ENCODE measurements at places on chromosomes 12 and 14.

DNA sequence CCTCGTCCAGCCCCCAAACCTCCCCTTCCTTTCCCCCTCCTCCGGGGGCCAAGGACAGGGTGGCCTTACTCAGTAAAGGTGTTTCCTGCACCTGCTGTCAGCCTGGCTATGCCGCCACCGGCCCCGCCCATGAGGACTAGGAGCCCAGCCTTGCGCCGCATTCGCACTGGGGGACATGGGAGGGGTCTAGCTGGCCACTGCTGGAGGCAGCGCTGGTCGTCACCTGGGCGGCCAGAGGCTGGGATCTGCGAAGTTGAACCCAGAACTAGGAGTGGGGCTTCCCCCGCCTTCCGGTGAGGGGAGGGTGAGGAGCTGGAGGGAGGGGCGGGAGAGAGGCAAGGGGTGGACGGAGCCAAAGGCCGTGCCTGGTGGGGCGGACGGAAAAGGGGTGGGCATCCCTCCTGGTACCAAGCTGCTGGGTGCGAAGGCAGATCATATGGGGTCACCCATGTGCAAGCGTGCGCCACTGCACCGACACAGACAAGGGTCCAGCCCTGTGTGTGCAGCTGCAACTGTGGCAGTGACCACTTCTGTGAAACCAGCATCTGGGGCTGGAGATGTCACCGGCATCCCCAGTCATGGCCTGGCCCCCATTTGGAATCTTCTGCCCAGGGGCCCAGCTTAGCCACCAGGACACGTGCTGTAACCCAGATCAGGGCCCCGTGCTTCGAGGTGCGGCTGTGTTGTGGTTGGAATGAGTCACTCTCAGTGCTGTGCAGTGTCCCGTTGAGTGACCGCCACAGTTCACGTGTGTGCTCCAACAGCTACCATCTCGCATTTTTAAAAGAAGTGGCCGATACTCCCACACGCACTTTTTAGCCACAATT, 8.5 kb downstream of the AMN start:
- DNase-seq: no peak

DNA sequence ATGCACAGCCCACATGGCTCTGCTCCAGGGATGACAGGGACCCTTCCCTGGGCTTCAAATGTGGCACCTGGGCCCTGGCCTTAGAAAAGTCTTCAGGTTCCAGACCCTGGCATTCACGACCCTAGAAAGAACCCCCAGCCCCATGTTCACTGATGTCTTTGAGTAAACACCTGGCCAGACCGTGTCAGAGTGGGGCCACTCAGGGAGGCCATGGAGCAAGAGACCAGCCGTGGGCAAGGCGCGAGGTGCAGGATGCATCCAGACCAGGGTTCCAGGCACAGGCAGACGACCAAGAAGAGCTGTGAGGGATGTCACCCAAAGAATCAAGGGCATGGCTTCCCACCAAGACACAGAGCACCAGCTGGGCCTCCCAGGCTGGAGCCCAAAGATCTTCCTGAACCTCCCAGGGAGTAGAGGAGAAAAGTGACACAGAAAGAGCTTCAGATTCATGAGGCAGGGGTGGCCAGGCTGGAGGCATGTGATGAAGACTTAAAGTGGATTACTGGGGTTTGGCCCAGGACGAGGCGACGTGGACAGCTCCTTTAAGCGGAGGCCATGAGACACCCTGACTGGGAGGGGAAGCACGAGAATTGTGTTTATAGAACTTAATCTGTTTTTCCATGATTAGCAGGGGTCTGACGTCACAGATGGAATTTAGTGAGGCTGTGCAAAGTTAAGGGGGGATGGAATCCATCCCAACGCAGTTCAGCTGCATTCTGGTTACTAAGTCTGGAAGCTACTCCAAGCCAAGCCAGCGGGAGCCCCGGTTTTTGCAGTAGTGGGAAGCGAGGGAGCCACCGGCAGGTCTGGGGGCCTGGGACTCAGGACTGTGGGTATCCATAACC, 61.6 kb downstream of the ARL6IP4 start:
- no peak for DNase-seq

GRCh38 chr14:75119056-75119455, 7.8 kb downstream of the NEK9 start:
- DNase-seq: no peak

DNA sequence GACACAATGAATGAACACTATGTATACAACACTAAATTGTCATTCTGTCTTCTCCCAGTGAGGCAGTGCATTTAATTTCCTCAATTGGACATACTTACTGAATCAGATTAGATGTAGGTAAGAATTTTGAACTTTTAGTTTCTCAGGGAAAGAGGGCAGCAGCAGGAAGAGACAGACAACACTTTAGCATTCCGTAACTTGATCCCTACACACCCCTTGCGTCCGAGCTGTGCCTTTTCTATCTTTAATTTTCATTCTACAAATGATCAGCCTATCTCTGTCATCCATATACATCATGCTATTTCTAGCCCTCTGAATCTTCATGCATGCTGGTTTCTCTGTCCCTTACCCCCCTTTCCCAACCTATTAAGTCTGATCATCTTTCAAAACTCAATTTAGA, 358.0 kb upstream of the RPL10L start:
- DNase-seq: no peak

GRCh38 chr12:17810399-17810798, 279.6 kb downstream of the RERGL start:
- no peak for DNase-seq

DNA sequence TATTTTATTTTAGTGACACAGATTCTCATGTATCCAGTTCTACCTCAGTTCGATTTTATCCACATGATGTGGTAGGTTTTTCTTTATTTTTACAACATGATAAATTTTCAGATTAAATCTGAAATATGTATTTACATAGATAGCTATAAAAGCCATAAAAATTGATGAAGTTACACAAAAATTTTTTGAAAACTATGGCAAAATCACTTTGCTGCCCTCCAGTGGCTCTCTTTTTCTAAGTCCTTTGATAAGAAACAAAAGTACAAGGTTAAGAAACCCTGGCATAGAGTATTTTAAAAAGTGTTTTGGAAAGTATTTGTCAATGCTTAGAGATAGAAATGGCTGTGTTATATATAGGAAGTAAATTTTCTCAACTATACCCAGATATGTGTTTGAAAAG, 104.2 kb downstream of the PCNX1 start:
- no peak for DNase-seq

- no peak for DNase-seq
Measured at GRCh38 chr14:43147485-43147884, 1359.6 kb downstream of the FSCB start.

DNA sequence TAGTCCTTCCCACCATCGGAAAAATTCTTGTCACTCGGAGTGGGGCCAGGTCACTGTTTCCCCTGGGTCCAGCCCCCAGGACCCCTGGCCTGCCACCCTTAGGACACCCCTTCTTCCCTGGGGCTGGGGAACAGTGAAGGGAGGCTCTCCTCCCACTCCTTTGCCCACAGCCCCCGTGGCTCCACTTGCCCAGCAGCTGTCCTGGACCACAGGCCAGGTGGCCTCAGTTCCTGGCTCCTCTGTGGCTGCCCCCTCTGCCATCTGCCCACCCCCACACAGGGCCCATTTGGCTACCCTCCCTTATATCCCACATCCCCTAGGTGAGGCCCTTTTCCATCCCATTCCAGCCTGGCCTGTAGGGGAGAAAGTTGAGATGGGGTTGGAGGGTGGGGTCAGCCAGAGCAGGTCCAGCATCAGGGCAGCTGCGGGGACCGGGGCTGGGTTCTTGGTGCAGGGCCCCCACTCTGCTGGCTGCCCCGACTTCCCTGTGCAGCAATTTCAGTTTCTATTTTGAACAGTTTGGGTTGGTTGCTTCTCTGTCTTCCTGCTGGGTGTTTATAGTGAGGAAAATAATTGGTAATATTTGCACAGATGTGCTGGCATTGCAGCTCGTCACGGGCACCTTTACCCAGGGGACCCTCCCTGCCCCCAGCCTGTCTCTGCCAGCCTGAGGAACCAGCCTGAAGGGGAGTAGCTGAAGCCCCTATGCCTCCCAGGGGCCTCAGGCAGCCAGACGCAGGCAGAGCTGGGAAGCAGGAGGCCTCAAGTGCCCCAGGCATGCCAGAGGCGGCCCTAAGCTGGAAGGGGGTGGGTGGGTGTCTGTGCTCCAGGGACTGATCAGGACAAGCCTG, 23.4 kb downstream of the SYNDIG1L start:
- no peak for DNase-seq

GRCh38 chr14:77306851-77307496, 13.7 kb downstream of the POMT2 start:
- no peak for DNase-seq

DNA sequence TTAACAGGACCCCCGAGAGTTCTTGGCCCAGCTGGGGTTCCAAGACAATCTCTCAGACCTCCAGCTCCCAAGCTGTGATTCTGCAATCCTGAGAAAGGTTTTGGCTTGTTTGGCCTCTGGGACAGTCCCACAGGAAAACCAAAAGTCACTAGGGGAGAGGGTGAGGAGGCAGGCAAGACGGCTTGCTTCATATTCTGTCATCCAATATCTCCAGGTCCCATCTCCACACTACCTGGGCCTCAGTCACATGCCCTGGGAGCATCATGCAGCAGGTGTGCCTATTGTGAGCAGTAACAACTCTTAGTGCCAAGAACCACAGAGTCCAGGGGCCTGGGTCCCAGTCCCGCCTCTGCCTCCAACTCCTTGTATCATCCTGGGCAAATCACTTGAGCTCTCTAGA, 1.7 kb downstream of the KRT79 start:
- DNase-seq: no peak

GRCh38 chr14:68557648-68558047, 235.2 kb downstream of the ZFP36L1 start:
- DNase-seq: no peak

DNA sequence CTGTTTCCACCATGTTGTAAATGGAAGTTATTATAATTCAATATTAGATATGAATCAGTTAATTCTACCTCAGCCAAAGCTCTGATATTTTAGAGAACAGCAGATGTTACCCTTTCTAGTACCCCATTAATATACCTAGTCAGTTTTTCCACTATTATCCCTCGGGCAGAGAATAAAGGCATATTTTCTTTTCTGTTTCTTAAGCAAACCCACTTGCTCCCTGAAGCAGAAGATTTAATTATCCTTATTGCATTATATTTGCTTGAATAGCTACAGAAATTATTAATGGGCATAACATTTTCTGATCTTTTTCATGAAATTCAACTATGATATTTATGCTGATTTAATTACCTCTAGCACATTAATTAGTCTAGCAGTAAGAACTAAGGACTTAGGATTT, 832.9 kb upstream of the FBXO33 start:
- no peak for DNase-seq

GRCh38 chr12:65741656-65742017, 82.6 kb upstream of the HMGA2 start:
- no peak for DNase-seq

DNA sequence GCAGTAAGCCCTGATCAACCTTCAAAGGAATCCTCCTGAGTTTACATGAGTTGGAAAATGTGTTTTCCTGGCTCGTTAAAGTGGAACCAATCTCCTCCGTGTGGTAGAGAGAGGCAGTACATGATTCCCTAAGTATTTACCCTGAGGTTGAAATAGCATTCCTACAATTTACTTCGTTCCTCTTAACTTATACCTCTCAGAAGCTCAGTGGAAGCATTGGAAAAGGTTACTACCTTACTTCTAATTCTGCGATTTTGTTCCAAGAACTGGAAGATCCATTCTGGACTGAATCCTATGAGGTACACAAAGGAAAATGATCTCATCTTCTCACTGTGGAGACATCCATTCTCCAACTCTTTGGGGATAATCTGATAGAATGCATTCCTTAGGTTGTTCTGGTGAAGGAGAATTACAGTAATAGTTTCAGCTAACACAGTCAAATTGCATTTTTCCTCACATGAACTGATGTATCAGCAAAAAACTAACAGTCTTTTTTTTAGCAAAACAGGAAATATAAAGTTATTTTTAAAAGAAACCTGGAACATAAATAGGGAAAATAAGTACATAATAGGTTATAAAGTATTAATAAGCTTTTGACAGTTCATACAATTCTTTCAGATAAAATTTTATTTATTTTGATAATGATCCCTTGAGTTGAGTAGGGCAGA, 475.6 kb downstream of the PDZRN4 start:
- no peak for DNase-seq

DNA sequence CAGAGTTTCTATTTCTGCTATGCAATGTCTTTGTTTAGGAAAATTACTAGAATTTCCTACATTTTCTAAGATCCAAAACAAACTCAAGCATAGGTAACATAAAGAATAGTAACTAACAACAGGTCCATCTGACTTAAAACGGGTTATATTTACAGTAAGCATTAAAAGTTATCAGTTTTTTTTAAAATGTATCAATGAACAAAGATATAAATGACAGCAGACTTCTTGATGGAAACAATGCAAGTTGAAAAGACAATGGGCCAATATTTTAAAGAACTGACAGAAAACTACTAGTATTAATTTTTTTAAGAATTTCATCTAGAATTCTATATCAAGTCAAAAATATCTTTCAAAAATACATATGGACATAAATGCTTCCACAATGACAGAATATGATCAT, 367.1 kb upstream of the MGAT4C start:
- DNase-seq: no peak

- no peak for DNase-seq
Measured at GRCh38 chr14:104286086-104286485, 147.7 kb downstream of the KIF26A start.

- no peak for DNase-seq
Measured at GRCh38 chr12:82660541-82661325, 26.0 kb upstream of the TMTC2 start.

DNA sequence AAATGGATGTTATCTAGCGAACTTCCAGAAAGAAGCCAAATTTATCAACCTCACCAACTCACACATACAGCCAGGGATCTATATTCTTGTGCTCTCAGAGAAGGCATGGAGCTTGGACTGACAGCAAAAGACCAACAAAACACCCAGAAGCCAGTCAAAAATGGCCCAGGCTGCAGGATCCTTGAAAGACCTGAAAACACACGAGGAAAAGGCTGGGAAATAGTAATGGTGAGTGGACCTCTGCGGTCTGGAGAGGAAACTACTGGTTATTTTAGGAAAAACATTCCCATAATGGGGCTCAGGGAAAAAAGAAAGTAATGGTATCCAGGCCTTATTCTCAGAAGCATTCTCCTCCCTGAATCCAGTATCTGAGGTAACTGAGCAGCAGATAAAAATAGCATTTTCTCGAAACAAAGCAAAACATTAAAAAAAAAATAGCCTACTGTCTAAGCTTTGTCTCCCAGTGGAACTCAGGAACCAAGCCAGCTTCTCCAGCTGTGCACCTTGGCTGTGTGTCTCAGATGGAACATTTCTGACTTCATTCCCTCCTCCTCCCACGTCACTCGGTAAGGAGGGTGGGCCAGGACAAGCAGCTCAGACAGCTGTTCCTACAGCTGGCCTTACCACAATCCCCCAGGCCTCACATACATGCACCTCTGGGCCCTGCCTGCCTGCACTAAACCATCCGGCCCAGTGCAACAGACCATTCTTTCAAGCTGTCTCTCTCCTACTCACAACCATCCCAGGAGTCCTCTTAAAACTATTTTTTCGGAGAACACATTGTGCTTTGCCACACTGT, 249.9 kb downstream of the DAD1 start:
- DNase-seq: no peak

DNA sequence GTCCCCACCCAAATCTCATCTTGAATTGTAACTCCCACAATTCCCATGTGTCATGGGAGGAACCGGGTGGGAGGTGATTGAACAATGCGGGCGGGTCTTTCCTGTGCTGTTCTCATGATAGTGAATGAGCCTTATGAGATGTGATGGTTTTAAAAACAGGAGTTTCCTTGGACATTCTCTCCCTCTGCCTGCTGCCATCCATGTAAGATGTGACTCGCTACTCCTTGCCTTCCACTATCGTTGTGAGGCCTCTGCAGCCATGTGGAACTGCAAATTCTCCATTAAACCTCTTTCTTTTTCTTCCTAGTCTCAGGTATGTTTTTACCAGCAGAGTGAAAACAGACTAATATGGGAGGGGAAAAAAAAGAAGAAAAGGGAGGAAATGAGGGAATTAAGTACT, 22.6 kb upstream of the ARHGAP5 start:
- DNase-seq: no peak
